ENCODE measurements at places on chromosomes 7 and 10.

GRCh38 chr7:81926-82756 lies 110.2 kb upstream of the FAM20C start:
- no peak for DNase-seq

DNA sequence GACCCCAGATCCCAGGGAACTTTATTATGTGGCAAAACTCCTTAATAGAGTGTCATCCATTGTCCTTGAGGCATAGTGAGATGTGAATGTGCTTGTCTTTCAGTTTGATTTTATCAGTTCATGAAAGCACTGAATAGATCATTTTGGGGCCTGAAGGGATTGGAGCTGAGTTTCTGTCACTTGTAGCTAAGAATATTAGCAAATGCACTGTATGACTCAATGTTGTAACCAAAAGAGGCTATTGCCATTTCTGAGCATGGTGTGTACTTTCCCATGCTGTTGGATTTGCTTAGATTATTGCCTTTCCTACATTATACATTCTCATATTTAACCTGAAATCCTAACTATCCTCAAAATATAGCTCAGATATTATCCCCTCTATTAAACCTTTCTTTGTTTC lies 130.4 kb downstream of the PRKG1 start:
- no peak for DNase-seq

DNA sequence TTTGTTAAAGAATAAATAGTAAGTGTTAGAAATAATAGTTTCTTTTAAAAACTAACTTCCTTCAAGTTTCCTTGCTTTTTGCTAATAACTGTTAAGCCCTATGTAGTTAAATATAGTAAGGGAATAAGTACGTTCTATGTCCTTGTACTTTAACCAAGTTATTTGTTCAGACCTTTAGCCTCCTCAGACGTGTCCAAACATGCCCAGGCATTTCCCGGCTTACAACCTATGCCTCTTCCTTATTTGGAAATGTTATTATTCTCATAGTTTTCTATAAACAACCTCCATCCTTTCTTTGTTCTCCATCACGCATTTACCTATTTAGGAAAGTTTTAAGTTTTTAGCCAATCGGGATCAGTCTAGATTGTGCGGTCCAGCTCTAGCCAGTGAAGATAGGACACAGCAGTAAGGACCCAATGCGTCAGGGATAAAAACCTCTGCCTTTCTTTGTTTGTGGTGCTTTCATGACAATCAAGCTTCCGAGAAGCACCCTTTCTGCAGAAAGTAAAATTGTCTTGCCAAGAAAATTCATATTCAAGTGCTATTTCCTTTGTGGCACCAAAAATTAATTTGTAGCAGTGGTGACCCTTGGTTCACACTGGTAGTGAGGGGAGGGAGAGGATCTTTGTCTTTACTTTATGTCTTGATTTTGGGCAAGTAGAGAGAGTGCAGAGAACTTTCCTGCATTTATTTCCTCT lies 851.3 kb upstream of the POM121L12 start:
- DNase-seq, result no peak

- no peak for DNase-seq
Observed at GRCh38 chr7:344608-344994, 54.6 kb downstream of the FOXL3 start.

DNA sequence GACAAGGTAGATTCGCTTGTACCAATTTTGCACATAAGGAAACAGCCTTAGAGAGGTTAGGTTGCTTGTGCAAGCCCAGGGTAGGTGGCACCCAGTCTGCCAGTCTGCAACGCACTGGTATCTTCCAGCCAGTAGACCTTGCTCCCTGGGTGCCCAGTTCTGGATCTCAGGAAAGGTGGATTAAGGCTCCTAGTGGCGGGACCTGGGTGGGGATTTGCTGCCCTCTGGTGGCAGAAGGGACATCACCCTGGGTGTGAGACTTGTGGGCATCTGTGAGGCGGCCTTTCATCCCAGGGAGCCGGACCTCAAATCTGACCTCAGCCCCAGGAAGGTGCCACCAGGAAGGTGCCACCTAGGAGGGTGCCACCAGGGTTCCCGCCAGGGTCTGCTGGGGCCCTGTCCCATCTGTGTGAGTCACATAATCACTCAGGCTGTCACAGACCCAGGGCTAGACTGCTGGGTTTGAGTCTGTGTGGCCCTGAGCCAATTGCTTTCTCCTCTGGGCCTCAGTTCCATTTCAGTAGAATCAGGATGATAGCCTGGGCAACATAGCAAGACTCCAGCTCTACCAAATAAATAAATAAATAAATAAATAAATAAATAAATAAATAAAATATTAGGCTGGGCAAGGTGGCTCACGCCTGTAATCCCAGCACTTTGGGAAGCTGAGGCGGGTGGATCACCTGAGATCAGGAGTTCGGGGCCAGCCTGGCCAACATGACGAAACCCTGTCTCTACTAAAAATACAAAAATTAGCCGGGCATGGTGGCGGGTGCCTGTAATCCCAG lies 5.3 kb upstream of the PRKRIP1 start:
- peak; percentile 68 for DNase-seq
